Stimulated activated CD8-positive, alpha-beta memory T cell treated with anti-CD3 and anti-CD28 coated beads, Interleukin-2, amount 100 ng/mL, for 1 hour (primary cell): ENCODE measurements at places on chromosomes 6 and 20.

GRCh38 chr6:93785694-93786030 lies 366.3 kb upstream of the EPHA7 start:
- DNase-seq: no peak

DNA sequence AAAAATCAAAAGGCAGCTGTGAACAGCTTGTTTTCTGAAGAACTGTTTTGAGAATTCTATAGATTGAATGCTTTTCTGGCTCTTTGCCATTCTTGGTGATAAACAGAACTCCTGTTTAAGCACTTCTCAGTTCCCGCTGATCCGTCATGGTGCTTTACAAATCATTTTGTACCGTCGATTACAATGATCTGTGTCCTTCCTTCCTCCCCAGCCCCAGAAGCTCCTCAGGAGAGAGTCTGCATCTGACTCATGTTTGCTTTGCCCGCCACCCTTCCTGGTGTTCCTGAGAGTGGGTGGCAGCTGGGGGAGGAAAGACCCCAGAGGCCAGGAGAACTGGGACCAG lies 538.6 kb upstream of the MARCKS start:
- DNase-seq: no peak

DNA sequence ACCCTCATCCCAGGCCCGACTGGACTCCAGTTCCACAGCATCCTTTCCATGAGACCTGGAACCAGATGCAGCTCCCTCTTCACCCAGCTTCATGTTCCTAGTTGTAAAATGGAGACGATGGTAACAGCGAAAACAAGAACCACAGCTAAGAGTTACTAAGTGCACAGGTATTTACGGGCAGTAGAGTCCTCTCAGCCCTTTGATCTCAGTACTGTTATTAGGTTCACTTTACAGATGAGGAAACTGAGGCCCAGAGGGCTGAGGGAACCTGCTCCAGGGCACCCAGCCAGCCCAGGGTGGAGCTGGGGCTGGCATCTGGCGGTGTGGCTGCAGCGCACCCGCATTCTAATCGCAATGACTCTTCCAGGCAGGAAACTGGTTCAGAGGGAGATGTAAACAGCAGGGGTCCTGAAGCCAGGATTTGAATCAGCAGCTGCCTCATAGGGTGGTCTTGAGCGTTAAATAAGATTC lies 858 bp downstream of the BCAS1 start:
- no peak for DNase-seq

GRCh38 chr6:70412252-70413113 lies 825 bp upstream of the FAM135A start:
- DNase-seq: peak; percentile 0

- DNase-seq: no peak
Observed at GRCh38 chr6:81572020-81572419, 180.5 kb downstream of the TENT5A start.

DNA sequence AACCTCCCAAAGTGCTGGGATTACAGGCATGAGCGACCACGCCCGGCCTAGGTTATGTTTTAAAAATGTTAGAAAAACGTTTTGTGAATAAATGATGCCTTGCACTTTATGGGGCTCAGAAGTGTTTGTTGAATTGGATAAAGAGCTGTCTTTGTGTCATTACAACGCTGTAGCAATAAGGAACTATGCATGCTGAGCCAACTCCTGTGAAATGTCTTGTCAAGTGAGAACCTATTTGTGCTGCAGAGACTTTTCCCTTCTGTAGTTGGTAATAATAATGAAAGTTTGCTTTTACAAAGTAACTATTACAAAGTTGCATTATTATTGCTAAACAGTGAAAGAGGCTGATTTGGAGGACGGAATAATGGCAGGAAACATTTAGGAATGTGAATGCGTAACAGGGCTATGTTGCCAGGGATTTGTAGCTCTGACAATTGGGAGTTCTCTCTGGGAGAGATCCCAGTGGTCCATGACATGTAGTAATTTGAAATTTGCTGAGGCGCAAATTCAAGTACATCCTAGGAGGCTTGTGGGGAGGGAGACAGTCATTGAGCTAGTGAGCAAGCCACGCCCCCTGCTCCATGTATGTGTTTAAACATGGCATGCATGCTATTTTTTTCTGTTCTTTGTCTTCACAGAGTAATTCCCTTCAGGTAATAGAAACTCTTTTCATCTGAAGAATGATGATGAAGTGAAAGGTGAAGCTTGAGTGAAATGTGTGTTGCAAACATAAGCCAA lies 16.8 kb upstream of the BICRAL start:
- DNase-seq: no peak

DNA sequence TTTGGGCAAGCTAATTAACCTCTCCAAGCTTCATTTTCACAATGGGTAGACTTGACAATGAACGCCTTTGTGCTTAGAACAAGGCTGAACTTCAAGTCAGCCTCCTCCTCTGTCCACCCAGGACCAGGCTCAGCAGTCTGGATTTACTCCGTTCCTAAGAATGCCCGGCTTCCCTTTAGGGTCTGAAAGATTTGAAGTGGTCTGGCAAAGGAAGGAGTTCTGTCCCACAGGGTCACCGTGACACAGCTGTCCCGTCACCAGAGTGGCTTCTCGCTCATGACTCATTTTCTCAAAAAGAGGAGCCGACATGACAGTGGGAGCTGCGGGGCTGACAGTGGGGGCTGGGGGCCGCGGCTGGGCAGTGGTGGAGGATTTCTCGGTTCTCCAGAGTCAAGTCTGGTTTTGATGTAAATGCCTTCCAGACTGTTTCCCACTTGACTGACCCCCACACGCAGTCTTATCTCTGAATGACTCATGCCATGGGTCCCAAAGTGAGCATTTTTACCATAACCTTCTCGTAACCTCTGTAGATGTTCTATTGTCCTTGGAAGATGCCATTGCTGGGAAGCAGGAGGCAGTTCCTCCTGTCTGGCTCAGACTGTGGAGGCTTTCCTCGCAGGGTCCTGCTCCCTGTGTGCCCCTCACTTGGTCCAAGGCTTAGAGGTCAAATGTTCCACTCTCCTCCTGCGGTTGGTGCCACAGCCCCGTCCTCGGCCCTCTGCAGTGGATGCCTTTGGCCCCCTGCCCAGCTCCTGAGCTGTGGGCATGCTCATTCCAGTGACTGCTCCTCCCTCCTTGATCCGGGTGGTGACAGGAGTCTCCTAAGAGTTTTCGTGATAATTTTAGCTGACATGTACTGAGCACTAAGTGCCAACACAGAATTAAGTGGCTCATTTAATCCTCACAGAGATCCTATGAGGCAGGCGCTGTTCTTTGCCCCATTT lies 253.1 kb downstream of the FNDC1 start:
- DNase-seq: no peak

GRCh38 chr6:128883906-128884305 lies 968 bp downstream of the LAMA2 start:
- DNase-seq: no peak

- no peak for DNase-seq
Observed at GRCh38 chr6:169188475-169188874, 65.2 kb downstream of the THBS2 start.

GRCh38 chr6:101595276-101595675 lies 201.8 kb downstream of the GRIK2 start:
- DNase-seq: no peak

DNA sequence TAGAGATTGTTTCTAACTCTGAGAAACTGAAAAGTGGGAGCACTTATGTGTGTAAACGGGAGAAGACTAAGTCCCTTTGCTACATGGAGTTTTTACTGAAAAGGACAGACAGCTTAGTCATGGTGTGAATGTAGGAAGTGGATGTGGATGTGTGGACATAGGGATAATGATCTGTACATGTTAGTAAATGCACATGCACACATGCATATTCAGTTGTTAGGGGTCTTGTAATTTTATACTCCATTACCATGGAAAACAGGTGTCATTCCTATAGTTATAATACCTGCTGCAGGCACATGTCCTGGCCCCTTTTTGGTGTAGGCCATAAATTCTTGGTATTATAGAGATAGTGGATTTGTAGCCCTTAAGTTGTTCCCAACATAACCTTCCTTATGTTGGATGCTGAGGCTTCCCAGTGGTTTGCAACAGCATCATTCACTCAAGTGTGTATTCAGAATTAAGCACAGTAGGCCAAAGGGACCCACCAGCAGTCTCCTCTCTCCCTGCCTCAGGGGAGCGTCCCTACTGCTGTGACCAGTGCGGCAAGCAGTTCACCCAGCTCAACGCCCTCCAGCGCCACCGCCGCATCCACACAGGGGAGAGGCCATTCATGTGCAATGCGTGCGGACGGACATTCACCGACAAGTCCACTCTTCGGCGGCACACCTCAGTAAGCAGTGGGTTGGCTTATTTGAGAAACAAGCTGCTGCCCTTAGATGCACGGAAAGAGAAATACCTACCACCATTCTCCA lies 7.3 kb downstream of the GZF1 start:
- no peak for DNase-seq

- no peak for DNase-seq
Observed at GRCh38 chr6:13239530-13240455, 88.5 kb downstream of the TBC1D7 start.

GRCh38 chr6:153424719-153425400 lies 293.8 kb upstream of the RGS17 start:
- no peak for DNase-seq

DNA sequence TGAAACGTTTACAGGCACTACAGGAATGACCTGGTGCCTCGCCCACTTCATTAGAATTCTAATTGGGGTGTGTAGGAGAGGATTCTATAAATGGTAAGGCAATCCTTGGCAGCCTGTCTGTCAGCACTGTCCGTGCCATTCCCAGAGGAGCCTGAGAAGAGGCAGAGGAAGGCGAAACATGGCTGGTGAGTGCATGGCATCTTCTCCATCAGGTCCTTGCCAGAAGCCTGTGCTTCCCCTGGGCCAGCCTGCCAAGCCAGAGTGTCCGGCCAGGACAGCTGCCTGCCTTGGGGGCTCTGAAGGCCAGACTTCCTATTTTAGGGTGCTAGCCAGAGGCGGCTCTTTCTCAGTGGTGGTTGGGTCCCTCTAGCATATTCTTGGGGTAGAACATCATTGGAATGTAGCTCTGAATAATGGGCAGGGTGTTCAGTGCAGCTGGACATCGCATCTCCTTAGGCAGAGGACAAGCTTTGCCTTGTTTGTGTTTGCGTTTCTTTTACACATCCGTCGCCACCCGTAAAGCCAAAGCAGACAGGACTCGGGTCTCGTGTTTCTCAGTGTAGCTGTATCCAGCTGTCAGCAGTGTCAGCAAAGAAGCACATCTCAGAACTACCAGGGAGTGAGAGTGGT lies at the start of gene TGM3:
Gene TGM3 (plus strand): TSS at position 116 of the 630 bp plus-strand sequence. CDS start 63 bp downstream, at position 179.
- DNase-seq: no peak

- no peak for DNase-seq
Observed at GRCh38 chr20:41387444-41387851, 20.8 kb upstream of the EMILIN3 start.

GRCh38 chr6:3296078-3296477 lies 37.3 kb downstream of the PSMG4 start:
- no peak for DNase-seq

GRCh38 chr20:48076747-48077146 lies 291.5 kb upstream of the SULF2 start:
- no peak for DNase-seq

DNA sequence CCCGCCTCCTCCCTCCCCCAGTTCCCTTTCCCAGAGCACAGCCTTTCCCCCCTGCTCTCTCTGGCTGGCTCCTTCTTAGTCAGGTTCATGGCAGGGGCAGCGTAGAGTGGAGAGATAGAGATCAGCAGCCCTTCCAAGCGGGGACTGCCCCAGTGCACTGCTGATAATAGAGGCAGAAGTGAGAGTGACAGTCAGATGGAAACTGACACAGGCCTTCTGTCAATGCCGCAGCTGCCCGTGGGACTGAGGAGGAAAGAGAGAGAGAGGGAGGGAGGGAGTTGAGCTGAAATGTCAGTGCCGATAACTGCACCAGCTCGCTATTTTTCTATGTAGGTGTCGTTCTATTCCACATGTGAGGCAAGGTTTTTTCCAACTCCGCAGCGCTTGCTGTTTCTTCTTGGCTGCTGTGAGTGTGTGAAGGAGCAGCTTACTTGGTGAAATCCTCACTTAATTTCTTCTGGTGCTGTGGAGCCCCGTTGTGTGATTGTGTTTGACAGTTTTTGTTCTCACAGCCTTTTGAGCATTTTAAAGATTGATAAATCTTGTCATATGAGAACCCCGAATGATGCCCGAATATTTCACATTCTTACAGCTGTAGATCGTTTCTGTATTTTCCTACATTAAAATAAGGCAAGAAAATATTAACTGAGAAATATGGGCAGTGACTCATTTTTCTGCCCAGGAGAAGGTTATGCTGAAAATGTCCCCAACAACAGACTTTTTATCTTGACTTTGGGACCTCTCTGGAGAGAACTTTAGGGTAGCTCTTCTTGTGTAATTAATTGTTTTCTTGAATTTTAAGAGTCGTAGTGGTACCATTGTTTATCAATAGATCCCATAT lies 386.4 kb upstream of the MMS22L start:
- no peak for DNase-seq

DNA sequence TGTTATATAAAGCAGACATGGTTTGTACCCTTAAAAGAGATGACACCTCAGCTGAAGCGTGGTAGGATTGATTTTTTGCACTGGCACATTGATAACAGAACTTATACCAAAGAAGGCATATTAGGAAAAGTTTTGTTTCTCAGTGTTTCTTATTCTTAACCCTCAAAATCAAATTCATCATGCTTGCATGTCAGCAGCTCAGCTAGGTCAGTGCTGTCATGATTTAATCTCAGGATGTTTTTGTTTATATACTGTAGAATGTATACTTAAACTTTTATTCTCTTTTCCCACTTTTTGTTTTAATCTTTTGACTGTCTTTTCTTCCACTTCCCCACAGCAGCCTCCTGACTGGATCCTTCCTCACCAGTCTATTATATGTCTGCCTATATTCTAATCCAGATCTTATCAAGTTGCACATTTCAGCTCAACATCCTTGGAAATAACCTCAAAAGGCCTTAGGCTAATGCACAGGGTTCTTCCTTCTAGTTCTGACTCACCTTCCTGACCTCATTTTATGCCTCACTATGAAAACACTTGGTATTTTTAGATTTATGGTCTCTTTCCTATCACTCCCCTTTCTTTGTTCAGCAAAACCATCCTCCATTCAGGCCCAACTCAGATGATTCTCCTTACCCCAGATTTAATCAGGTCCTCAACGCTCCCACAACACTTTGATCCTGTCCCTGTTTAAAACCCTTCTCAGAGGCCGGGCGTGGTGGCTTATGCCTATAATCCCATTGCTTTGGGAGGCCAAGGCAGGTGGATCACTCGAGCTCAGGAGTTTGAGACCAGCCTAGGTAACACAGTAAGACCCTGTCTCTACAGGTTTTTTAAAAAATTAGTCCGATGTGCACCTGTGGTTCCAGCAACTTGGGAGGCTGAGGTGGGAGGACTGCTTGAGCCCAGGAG lies 7.2 kb downstream of the HEBP2 start:
- DNase-seq: no peak

GRCh38 chr6:15708231-15708630 lies 45.4 kb upstream of the DTNBP1 start:
- no peak for DNase-seq

GRCh38 chr6:26224940-26225847 lies 138.0 kb downstream of the HFE start:
- DNase-seq: no peak

DNA sequence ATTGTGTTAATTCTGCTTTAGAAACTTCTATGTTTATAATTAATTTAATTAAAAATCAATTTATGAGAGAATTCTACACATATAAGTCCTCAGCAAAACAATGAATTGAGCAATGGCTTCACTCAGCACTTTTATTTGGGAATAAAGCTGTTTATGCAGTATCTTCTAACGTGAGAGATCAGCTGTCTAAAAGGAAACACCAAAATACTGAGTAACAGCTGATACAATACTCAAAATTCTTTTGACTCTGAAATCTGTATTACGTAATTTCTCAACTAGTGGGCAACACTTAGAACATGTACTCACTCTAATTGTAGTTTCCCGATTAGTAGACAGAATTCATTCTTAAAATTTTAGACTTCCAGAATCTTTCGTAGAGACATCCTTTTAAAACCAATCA lies 49.8 kb downstream of the MAP3K7 start:
- no peak for DNase-seq
